ENCODE measurements at places on chromosomes 13 and 19.

DNA sequence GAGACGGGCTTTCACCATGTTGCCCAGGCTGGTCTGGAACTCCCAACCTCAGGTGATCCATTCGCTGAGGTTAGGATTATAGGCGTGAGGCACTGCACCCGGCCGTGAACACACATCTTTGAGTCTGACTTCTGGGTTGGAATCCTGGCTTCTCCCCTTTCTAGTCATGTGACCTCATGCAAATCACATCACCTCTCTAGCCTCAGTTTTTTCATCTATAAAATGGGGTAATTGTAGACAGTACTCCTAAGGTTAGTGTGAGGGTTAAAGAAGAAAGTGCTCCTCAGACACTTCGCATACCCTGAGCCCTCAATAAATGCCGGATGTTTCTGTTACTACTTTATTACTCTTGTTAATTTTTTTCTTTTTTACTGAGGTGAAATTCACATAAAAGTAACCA lies 55.4 kb downstream of the KCNC3 start:
- DNase-seq: no peak

GRCh38 chr19:9791552-9792205 lies 23.1 kb upstream of the ZNF846 start:
- DNase-seq: peak; percentile 98

DNA sequence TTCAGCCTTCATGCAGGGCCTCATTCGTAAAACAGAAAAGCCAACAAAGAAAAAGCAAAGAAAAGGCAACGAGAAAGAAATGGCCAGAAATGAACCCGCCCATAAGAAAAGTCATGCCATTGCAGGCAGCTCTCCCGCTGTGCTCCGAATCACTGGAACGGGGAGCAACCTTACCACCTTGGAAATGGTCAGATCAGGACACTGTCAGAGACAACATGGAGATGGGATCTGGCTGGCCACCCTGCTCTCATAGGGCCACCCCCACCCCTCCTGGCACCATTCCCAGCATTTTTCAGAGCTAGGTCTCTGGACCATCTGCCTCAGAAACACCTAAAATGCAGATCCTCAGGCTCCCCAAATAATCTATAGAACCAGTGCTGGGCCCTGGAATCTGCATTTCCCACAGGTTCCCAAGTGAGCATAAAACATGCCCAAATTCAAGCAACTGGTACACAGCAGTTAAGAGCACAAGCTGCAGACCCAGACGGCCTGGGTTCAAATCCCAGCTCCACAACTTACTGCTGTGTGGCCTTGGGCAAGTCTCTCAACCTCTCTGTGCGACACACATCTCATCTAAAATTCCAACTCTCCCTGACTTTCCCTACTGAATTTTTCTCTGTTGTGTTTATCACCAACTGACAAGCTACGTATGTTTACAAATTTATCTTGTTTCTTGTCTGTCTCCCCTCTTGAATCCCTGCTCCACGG lies 151.6 kb downstream of the IER2 start:
- DNase-seq: no peak

GRCh38 chr19:46697204-46697960 lies 19.5 kb downstream of the PRKD2 start:
- DNase-seq: peak; percentile 85

GRCh38 chr19:29841559-29842367 lies 30.0 kb downstream of the CCNE1 start:
- DNase-seq: no peak

DNA sequence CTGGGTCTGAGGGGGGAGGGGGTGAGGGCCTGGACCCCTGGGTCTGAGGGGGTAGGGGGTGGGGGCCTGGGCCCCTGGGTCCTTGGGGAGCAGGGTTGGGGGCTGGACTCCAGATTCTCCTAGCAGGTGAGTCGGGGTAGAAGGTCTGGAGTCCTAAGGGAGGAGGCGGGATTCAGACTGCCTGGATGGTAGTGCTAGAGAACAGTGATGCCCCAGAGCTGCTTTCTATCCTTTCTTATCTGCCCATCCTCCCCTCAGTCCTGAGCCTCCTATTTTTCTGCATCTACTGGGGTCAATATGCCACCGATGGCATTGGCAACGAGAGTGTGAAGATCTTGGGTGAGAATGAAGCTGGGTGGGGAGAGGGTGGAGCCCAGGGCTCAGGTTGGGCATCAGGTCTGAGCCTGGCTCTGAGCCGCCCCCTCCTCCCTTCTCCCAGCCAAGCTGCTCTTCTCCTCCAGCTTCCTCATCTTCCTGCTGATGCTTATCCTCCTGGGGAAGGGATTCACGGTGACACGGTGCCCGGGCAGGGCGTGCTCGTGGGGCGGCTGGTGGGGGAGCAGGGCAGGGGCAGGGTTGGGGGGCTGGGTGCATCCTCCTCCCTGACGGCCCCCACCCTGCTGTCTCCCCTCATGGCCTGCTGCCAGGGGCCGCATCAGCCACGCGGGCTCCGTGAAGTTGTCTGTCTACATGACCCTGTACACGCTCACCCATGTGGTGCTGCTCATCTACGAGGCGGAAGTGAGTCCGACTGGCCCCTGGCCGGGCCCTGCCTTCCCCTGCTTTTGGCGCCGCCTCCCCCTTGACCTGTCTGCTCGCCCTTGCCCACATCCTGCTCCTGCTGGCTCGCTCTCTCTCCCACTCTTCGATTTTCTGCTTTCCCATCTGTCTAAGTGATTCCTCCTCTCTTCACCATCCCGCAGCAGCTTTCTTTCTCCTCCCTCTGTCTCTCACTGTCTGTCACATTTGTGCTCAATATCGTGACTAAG lies 3.4 kb downstream of the TMEM145 start:
- no peak for DNase-seq

Data from coronary artery (tissue), 2 donors.